Dermis microvascular lymphatic vessel endothelial cell (primary cell): ENCODE measurements at places on chromosomes 1 and 21. TPM values are rescaled to one million over a fixed set of nuclear protein-coding genes. Genes with fewer than 3 reads are reported as not detected.

Gene NPL
- total RNA-seq, result 2.3 and 4.0 TPM in 2 replicates

Gene NBPF9
- 10.3 and 13.4 TPM in 2 replicates for total RNA-seq

GRCh38 chr1:220458936-220459335, 69.0 kb upstream of the MARK1 start:
- DNase-seq, result no peak

DNA sequence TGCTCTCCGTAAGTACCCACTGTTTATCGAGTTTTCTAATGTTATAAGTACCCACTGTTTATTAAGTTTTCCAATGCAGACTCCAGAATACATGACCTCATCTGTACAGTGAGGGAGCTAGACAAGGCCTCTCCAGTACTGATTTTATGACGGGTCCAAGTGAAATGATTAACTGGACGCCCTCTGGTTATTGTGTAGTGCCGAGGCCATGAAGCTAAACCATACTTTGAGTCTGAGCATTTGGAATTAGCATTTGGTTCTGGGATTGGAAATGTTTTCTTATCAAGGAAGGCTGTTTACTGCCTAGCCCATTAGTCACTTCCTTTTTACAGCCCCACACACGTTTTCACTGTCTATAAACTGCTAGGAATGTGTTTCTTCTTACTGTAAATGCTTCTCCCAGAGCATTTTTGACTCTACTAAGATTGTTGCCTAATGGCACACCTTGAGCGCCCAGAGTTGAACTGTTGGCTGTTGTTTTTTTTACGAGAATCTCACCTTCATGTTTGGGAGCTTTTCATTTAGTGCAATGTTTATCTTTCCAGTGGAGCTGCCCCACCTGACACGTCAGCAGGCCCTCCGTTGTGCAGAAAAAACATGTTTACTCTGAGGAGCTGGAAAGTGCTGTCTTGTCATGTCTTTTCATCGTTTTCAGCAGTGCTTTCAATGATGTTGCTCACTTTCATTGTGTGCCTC, 26.9 kb downstream of the SPATA46 start:
- peak; percentile 88 for DNase-seq

Gene RNF11
- 71.2 and 120 TPM in 2 replicates for total RNA-seq

GRCh38 chr1:194289569-194290266, 1103.3 kb upstream of the B3GALT2 start:
- DNase-seq, result no peak

GRCh38 chr1:153682730-153683129, 4.2 kb downstream of the NPR1 start:
- DNase-seq, result no peak

Gene C2CD4D
- 0.13 and 0.25 TPM in 2 replicates for total RNA-seq

- no peak for DNase-seq
Measured at GRCh38 chr1:185442050-185442449, 125.0 kb upstream of the IVNS1ABP start.

- DNase-seq, result no peak
Measured at GRCh38 chr1:33286451-33287185, 30.3 kb downstream of the ZNF362 start.

- no peak for DNase-seq
Measured at GRCh38 chr1:229296541-229296941, 25.6 kb downstream of the RAB4A start.

Gene CELF3
- not detected in 2 replicates for total RNA-seq

GRCh38 chr1:18032172-18032859, 75.3 kb upstream of the IGSF21 start:
- no peak for DNase-seq

Gene ERG
- 41.0 and 70.4 TPM in 2 replicates for total RNA-seq

Gene RNU1-1
- under 0.01 TPM in 2 replicates for total RNA-seq

Gene SPRR4
- not detected in 2 replicates for total RNA-seq

DNA sequence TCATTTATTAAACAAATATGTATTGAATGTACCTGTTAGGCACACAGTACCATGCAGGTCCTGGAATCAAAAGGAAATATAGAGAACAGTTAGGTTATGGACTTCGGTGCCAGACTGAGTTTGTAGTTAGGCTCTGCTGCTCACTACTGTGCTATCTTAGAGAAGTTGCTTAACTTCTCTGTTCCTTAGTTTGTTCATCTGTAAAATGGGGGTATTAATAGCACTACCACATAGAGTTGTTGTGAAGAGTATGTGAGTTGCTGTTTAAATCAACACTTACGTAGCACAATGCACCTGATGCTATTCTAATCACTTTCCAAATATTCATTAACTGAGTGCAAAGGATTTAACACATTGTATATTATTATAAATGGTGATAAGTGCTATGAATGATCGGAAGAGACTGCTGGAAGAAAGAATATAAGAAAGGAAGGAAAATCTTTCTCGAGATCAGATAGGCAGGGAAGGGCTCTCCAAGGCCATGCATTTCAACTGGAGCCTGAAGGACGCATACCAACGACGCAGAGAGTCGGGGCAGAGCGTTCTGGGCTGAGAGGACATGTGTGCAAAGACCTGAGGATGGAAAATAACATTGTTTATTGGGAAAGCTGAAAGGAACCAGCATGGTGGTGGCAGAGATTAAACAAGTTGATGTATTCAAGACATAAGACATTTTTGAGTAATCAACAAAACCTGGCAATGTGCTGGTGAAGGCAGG, 3.5 kb upstream of the AKNAD1 start:
- no peak for DNase-seq

DNA sequence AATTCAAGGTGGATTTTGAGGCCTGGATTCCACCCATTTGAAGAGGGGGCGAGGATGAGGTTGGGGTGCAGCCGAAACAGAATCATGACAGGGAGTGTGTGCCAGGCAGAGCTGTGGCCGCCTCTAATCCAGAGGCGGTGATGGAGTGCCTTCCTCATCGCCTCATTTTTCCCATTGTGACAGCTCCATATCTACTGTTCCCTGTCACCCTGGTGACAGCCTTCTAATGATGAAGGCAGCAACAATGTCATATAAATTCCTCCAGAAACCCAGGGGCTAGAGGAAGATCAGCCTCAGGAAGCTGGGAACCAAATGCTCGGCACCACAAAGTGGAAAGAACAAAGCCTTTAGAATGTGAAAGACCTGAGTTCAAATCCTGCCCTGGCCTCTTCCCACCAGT, 42.0 kb downstream of the LRRN2 start:
- no peak for DNase-seq

DNA sequence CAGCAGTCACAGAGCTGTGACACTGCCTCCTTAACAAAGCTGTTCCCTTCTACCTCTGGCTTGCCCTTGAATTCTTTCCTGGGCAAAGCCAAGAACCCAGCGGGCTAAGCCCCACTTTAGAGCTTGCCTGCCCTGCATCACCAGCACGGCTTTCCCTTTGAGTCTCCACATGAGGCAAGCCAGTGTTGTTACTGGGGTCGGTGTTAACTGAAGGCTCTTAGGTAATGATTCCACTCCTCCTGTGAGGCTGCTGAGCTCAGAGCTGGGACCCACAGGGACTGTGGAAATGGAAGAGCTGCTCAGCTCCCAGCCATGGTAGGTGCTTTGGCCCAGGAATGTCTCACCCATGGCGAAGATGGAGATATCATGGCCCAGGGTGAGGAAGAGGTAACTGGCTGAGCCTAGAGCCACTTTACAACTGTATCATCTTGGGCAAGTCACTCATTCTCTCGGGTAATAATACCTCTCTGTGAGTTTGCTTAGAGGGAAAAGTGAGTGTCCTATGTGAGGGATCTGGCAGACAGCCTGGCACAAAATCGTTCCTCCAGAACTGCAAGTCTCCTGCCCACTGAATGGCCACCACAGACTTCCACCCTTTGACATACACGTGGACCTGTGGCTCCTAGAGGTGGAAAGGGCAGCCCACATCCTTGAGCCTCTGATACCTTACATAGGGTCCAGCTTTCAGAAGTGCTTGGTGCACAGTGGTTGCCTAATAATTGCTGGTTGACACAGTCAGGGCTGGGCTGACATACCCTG, 654.1 kb downstream of the PTPRU start:
- DNase-seq, result no peak

Gene IGFN1
- total RNA-seq, result not detected in 2 replicates

DNA sequence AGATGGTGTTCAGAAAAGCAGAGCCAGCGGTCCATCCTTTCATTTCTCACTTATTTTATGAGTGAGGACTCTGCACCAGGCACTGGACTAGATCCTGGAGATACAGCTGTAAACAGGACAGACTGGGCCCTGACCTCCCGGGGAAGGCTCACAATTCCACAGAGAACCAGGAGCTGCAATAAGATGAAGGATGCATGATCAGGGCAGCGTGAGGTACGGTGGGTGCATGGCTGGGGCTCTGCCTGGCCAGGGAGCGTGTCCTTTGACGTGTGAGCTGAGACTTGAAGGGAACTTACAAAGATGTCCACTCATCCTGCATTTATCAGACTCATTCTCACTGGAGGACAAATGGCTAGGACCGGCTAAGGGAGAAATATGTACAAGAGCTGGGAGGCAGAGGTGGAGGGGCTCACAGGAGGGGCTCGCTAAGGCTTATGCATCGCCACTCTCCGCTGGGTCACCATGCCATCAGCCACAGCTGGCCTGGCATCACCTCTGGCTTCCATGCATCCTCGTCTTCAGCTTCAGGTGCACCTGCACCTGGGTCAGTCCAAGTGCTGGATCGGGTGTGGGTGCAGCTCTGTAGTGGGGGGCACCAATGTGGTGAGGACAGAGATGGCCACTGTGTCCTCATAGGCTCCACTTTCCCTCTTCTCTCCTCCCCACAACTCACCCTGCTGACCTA, 213.9 kb downstream of the TOMM20 start:
- DNase-seq, result no peak

Gene RGS18
- total RNA-seq, result not detected in 2 replicates

Gene PRAMEF25
- total RNA-seq, result not detected in 2 replicates

DNA sequence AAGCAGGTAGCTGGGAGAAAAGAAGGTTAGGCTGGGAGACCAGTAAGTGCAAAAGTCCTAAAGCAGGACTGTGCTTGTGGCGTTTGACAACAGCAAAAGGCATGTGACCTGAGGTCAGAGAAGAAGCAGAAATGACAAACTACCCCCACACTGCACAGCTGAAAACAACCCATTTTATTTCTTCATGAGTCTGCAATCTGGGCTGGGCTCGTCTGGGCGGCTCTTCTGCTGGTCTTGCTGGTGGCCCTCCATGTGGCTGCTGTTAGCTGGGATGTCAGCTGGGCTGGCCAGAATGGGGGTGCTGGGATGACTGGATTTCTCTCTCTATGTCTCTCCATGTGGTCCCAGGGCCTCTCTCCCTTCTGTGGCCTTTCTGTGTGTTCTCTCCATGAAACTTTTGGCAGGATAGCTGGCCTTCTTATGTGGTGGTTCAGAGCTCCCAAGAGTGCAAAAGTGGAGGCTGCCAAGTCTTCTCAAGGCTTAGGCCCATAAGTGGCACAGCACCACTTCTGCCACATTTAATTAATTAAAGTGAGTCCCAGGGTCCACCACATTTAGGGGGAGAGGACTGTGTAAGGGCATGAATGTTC, 128.6 kb downstream of the RIPK4 start:
- no peak for DNase-seq

Gene ENAH
- 15.3 and 17.7 TPM in 2 replicates for total RNA-seq

DNA sequence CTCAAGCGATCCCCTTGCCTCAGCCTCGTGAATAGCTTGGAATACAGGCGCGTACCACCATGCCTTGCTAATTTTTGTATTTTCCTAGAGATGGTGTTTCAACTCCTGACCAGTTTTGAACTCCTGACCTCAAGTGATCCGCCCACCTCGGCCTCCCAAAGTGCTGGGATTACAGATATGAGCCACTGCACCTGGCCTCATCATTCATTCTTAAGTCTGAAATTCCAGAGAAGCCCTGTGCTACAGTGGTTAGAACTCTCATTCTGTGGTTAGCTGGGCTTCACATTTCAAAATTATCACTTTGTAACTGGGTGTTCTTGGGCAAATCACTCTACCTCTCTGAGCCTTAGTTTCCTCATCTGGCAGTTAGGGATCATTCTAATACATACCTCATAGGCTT, 86.1 kb upstream of the POU3F1 start:
- DNase-seq, result no peak

DNA sequence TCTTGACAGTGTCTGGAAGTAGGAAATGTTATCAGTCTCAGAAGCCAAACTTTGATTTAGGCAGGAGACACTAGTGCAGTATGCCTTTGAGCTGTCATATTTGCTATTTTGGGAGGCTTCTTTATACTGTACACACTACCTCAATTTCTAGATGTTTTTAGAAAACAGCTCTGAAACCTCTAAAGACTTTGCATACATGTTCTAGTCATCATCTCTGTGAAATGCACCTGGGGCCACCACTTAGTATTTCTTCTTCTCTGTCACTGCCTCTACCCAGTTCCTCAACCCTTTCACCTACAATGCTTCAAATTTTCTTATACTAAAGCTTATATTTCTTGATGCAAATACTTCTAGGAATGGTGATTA, 29.1 kb upstream of the PLA2G4A start:
- no peak for DNase-seq

DNA sequence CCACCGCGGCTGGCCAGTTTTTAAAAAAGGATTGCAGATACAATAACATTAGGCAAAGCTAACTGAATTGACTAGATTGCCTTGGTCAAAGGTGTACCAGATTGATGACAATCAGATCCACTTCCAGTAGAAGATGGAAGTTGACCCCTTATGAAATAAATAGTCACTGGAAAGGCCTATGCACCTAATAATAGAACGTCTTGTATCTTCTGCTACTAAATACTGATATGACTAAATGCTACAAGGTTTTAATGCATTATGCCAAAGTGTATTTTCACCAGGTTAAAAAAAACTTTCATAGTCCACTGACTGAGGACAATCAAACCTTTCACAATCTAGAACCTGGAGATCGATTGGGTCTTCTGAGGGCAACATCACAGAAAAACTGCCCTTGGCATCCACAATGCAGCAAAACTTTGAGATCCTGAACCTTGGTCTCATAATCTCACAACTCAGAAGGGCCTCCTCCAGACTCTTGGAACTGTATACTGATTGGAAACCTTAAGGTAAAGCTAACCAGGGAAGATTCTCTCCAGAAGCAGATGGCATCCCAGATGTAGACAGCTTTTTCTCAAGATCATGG, 7.8 kb upstream of the RBBP5 start:
- no peak for DNase-seq

GRCh38 chr1:216596281-216596862, 126.9 kb downstream of the ESRRG start:
- no peak for DNase-seq

Gene FCRL6
- total RNA-seq, result not detected in 2 replicates

DNA sequence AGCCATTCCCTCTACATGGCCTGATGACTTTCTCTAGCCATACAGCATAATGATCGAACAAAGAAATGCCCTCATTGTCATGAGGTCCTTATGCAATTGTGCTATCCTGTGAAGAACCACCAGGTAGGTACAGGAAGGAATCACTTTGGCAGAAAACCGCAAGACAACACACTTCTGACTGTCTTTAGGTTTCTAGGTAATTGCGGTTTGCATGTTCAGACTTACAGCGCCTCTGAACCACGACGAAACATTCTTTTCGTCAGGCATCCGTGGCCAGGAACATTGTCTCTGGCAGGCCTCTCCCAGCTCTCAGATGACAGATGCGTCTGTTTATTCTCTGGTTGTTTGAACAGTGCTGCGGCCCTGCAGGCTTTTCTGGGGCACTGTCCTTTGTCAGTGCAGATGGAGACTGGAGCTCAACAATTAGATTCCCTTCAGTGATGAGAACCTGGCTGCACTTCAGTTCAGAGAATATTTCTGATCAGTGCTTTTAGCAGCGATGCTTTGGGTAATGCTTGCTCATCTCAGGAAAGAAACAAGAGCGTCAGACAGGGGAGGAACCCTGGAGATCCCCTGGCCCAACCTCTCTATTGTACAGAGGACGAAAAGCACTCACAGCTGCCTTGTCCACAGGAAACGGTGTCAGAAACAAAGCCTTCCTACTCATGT, 63.4 kb downstream of the B3GALT5 start:
- DNase-seq, result peak; percentile 21

GRCh38 chr1:87327376-87328271, 1.1 kb upstream of the LMO4 start:
- no peak for DNase-seq

Gene CREG1
- 31.6 and 43.9 TPM in 2 replicates for total RNA-seq
